Hematopoietic multipotent progenitor cell (in vitro differentiated cells): ENCODE measurements at places on chromosomes 12 and 14.

DNA sequence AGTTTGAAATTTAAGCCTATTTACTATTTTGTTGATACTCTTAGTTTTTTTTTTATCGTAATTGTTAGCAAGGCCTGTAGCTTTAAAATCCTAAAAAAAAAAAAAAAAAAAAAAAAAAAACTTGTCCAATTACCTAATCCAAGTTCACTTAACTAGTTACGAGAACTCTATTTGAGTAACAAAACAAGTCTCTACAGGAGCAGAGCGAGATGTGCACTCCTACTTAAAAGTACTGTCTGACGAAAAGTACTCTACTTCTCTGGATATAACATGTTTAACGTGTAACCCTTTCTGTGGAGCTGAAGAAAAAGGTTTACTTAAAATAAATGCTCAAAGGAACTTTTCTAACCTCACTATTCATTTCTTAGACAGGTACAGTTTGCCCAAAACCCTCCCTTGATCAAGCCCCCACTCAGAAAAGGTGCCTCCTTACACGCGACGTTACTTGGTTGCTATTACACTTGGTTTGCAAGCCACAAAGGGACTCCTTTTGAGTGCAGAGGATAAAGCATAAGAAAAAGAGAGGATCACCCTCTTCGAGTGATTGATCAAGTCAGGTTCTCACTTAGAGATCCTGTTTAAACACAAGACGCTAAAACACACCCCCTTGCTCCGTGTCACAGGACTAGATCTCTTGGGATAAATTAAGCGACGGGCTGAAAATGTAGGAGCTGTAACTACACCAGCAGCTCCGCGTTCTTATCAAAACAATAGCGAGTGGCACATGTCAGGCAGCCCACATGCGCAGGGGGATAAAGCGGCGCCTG lies 2.2 kb downstream of the BAZ1A start:
- no peak for DNase-seq

DNA sequence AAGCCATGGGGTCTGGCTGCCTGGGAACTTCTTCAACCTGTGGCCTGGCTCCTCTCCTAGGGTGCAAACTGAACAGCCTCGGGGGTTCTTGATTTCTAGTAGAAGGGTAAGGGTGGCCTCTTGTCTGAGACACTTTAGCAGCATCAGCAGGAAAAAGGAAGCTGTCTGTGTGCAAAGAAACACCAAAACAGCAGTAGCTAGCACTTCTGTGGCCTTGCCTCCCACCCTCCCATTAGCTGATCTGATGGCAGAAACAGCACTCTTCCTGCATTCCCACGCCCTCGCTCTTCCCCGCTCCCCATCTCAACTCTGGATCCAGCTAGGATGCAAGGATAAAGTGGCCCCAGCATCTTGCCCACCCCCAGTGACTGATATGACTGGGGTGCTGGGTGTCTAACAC lies 20.7 kb downstream of the SLC7A8 start:
- DNase-seq = no peak

- DNase-seq = no peak
Observed at GRCh38 chr12:99087278-99087677, 442.2 kb downstream of the APAF1 start.

DNA sequence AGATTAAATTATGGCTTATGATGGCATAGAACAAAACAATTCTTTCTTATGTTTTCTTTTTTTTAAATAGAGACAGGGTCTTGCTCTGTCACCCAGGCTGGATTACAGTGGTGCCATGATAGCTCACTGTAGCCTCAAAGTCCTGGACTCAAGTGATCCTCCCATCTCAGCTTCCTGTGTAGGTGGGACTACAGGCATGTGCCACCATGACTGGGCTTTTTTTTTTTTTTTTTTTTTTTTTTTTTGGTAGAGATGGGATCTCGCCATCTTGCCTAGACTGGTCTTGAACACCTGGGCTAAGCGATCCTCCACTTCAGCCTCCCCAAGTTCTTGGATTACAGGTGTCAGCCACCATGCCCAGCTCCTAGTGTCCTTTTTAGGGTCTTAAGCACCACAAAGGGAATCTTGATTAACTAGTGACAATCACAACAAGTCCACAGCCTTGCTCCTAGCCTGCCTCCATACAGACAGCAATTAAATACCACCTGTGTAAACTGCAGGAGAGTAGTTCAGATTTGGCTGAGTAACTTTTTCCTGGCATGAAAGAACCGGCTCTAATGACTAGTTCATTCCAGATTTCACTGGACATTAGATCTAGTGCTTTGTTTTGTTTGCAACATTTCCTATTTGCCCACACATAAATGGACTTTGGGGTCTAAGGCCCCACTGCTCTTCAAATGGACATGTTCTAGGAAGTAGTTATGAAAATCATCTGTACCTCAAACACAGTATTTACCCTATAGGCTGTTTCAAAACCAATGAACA lies 61.6 kb downstream of the SH2B3 start:
- no peak for DNase-seq

DNA sequence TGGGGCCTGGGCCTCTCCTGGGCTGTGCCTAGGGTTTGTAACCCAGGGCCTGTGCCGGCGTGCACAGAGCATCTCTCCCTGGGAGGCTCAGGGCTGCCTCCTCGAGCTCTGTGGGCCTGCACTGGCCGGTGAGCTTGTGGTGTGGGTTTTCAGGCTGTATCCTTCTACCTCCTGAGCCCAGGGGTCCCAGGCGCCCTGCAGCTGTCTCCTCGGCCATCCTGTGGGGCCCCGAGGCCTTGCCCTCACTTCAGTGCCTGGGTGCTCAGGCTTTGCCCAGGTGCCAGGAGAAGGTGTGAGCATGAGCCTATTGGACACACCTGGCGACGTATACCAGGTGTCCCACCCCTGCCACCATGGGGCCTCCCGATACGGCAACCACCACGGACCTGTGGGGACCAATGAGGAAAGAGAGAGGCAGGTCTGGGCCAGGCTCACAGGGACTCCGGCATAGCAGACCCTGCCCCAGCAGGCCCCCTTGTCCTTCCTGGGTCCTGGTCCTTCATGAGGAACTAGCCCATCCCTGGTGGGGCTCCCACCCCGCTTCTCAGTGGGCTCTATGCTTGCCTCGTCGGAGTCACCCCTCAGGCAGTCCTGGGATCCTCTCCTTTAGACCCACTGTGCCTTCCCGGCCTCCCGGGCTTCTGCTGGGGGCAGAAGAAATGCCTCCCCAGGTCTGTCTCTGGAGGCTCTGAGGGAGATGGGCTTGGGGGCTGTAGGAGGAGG lies 400.2 kb downstream of the TMEM121 start:
- DNase-seq = peak; percentile 60

DNA sequence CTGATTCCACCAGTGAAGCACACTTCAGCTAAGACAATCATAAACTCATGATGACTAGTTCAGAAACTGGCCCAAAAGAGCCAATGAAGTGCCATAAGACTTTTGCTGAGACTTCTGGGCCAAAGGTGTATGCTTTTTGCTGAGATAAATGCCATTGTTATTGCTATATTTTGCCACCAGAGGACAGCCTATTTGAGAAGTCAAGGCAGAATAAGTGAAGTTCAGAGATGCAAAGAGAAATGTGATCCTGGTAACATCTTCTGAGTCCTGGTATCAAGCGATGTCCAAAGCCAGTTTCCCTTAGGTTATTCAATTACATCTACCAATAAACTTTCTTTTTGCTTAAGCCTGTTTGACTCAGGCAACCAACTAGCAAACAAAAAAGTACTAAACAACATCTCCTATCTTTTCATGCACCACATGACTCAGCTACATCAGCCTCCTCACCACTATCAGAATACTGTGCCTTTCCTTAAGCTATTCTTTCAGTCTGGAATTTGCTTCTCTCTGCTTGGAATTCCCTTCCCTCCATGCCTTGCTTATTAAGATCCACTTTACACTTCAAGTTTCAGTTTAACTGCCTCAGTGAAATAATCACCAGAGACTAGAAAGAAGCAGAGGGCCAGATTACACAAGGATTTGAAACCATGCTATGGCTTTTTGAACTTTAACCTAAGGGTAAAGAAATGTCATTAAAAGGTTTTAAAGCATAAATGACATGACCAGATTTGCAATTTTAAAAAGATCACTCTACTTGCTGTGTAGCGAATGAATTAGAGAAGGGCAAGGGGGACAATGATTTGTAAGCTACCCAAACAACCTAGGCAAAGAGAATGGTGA lies 14.0 kb downstream of the CRY1 start:
- peak; percentile 45 for DNase-seq

GRCh38 chr12:46267575-46267824 lies 1.3 kb downstream of the SLC38A1 start:
- DNase-seq = no peak

DNA sequence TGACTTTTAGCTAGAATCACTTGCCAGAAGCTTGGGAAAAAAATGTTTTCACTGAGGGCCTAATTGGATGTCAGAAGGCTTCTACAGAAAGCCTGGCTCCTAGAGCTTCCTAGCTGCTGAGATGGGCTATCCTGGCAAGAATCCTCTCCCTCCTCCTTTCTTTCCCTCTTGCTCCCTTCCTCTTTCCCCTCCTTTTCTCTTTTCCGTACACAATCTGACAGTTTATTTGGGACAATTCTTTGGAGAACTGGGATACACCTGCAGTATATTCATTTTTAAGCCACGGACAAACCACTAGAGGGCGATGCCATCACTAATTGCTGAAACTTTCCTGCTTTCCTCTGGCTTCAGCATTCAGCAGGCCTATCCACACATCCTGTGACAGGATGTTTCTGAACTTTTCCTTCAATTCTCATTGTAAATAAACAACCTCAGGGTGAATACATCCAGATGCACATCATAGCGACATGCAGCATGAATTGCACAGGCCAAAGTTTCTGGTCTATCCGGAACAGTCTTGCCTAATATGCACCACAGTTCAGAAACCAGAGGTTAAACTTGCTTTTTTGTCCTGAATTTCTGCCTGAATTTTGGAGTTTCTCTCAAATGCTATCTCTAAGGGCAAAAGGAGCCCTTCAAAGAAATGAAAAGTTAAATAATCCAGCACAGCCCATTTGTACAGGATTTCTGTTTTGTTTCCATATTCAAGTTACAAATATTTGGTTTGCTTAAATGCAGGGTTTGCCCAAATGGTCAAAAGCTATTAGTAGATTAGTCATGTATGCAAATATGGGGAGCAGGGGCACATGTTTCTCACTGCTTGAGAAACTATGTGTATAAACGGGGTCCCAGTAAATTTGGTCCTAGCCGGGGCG lies 142.8 kb downstream of the PAWR start:
- DNase-seq = no peak

- no peak for DNase-seq
Observed at GRCh38 chr14:69473260-69473659, 11.3 kb upstream of the PLEKHD1 start.

- DNase-seq = no peak
Observed at GRCh38 chr12:501722-502447, 42.1 kb downstream of the B4GALNT3 start.

DNA sequence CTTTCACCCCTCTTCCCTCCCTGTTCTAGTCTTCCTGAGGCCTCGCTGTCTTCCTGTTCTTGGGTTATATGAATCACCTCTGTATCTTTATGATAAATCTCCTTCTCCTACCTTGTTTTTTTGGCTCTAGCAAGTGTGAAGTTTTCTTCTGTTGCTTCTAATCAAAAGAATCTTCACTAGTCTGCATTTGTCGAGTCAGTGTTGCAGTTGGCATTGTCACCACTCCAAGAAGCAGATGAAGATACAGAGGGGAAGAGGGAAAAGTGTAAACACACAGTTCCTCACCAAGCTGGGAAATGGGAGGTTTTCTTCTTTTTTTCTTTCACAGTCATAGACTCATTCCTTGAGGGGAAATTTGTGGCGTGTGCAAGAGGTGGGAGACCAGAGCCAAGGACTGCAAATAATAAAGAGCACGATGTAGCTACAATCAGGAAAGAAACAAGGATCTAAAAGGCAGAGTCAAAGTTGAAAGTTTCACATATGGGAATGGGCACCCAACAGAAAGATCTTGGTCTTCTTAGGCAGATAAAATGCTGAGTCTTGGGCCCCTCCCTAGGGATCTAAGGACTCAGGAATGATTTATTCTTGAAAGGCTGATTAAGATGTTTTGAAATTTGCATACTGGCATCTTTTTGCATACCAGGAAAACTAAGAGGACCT lies 22.2 kb upstream of the PRICKLE1 start:
- DNase-seq = no peak

DNA sequence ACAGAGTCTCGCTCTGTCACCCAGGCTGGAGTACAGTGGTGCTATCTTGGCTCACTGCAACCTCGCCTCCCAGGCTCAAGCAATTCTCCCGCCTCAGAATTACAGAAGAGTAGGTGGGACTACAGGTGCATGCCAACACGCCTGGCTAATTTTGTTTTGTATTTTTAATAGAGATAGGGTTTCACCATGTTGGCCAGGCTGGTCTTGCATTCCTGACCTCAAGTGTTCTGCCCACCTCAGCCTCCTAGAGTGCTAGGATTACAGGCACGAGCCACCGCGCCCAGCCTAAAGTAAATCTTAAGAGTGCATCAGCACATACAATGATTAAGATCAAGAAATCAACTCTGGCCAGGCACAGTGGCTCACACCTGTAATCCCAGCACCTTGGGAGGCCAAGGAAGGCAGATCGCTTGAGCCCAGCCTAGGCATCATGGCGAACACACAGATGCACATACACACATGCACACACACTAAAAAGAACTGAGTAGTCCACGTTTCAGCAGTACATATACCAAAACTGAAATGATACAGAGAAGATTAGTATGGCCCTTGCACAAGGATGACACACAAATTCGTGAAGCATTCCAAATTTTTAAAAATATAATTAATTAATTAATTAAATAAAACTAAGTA lies 65.0 kb downstream of the HECTD1 start:
- no peak for DNase-seq

DNA sequence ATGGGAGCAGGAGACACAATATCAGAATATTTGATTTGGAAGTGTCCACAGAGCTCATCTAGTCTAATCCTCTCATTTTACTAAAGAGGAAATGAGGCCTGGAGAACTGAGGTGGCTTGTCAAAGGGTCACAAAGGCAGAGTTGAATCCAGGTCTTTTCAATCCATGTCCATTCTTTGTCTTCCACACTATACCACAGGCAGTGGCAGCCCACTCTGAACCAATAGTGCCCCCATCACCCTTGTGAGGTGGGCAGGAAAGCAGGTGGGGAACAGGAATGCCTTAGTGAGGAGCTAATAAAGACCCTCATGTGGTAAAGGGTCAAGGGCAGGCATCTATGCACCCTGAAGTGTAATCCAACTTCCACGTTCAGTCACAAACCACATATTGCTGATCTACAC lies 134.8 kb upstream of the EGLN3 start:
- no peak for DNase-seq

DNA sequence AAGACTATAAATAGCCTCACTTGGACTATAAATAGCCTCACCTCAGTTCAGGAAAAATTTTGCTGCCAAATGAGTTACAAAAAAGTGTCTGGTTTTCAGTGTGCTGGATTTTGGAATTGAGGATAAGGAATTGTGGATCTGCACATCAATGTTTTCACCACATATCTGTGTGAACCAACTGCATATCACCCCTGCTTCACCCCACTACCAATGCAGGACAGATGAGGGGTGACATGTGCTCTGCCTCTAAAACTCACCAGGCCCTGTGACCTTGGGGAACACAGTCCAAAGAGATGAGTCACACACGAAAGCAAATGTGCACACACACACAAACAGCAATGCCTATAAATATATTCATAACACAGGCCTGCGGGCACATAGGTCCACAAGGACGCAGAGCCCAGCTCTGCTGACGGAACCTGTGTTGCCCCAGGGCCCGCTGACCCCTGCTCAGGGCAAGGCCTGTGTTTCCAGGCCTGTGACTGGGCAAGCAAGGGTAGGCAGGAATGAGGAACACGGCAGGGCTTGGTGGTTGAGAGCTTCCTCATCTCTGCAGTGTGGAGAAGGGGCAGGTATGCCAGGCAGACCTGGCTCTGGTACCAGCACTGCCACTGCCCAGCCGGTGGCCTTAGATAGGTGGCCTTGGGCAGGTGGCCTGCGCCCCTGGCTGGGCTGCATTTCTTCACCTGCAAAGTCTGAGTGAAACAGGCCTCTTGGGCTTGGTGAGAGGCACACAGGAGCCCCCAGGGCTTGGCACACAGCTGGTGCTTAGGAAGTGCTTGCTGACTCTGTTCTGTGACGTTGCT lies 82.4 kb downstream of the ARL6IP4 start:
- peak; percentile 41 for DNase-seq
